ENCODE measurements at places on chromosomes 2 and 18. TPM values are rescaled to one million over a fixed set of nuclear protein-coding genes. Genes with fewer than 3 reads are reported as not detected.

The REG1A gene
- 1,175 TPM for total RNA-seq

GRCh38 chr2:221554769-221555493 is 17.2 kb downstream of the EPHA4 start:
- H3K27me3 ChIP-seq, result no peaks in the 10 kb centered on the region
- no peak overlapping the region for H3K27ac ChIP-seq
- no peak for DNase-seq
- no peaks in the 10 kb centered on the region for H3K36me3 ChIP-seq

GRCh38 chr2:33278245-33278943 is 198.1 kb upstream of the RASGRP3 start:
- no peak overlapping the region for H3K4me3 ChIP-seq
- peak overlapping the region; percentile 10 for H3K27ac ChIP-seq
- DNase-seq, result no peak
- peaks cover 4% of the 10 kb centered on the region for H3K4me1 ChIP-seq

DNA sequence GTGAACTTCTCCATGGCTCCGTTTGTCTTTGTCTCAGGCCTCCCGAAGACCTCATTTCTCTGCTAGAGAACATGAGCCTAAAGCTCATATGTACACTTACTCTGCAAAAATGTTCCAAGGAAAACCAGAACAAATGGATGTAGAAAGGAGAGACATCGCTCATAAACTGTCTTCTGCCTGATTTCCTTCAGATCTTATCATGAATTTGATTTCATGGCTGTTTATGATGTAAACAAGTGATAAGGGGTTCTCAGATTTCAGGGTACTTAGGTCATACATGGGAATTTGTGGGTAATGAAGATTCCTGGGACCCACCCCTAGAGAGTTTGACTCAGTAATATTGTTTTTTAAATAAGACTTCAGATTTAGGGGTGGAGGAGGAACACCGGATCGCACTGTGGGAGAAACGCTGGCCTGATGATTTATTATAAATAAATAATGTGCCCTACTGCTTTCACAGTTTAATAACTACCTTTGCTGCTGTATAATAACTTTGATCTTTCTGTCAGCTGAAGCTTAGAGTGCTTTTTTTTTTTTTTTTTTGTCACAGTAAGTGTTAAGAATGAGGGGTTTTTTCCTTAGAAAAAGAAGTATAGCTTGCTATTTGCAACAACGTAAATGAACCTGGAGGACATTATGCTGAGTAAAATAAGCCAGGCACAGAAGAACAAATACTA is 14.9 kb downstream of the AOX1 start:
- DNase-seq, result no peak
- H3K27ac ChIP-seq, result no peak overlapping the region
- peaks cover 19% of the 10 kb centered on the region for H3K36me3 ChIP-seq
- no peak overlapping the region for H3K4me3 ChIP-seq

The BOLL gene
- total RNA-seq, result not detected

GRCh38 chr2:28810384-28811285 is at the start of gene SPDYA:
SPDYA (plus strand) TSS chr2:28810834; CDS start chr2:28816015, 5,181 bp downstream.
- H3K4me1 ChIP-seq, result peaks cover 14% of the 10 kb centered on the region
- DNase-seq, result peak; percentile 91
- peaks cover 16% of the 10 kb centered on the region for H3K36me3 ChIP-seq
- peak within 1 kb of the TSS; percentile 60 for H3K4me3 ChIP-seq
- H3K27me3 ChIP-seq, result no peaks in the 10 kb centered on the region

DNA sequence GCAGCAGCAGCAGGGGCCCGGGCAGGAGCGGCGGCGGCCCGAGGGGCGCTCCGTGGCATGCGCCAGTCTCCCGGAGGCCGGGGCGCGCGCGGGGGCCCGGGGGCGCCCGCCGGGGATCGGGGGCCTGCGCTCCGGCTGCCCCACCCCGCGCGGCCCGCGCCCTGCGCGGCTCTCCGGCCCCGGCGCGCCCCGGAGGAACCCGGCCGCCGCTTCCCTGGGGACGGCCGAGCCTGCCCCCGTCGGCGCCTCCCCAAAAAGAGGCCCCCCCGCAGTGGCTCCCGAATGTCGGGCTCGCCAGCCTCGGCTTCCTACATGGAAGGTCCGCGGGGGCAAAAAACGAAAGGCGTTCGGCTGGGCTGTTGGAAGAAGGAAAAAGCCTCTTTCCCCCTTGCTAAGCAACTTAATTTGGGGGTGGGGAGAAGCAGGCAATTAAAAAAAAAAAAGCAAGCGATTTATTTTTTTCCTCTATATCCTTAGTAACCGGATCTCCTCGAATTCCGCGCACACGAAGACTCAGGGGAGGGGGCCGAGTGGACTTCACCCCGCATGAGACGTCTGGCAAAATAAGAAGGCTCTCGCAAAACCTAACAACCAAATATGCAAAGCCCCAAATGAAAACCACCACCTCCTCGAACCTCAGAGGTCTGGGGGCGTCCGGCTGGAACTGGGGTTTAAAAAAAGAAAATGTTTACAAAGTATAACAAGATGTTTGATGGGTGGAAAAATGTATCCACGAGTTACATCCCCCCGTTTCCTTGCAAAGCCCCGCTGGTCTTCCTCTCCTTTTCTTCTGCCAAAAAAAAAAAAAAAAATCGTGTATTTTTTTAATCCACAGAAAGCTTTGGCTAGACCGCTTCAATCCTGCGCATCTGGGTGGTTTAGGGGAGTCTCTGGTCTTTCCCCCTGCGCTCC is at the start of gene SMAD7:
Gene SMAD7, minus strand, starts transcription at position 430 of the 912 bp plus-strand sequence. CDS start 541 bp downstream, outside the sequence.
- peak within 1 kb of the TSS; percentile 92 for H3K4me3 ChIP-seq
- H3K27ac ChIP-seq, result peak within 1 kb of the TSS; percentile 97
- peak; percentile 40 for DNase-seq
- H3K27me3 ChIP-seq, result no peaks in the 10 kb centered on the region

The SPHKAP gene
- not detected for total RNA-seq

- DNase-seq, result no peak
- H3K4me3 ChIP-seq, result peak overlapping the region; percentile 6
- no peaks in the 10 kb centered on the region for H3K27me3 ChIP-seq
- H3K4me1 ChIP-seq, result peaks cover 81% of the 10 kb centered on the region
- no peaks in the 10 kb centered on the region for H3K36me3 ChIP-seq
Measured at GRCh38 chr2:105873721-105874120, 129.0 kb downstream of the NCK2 start.

DNA sequence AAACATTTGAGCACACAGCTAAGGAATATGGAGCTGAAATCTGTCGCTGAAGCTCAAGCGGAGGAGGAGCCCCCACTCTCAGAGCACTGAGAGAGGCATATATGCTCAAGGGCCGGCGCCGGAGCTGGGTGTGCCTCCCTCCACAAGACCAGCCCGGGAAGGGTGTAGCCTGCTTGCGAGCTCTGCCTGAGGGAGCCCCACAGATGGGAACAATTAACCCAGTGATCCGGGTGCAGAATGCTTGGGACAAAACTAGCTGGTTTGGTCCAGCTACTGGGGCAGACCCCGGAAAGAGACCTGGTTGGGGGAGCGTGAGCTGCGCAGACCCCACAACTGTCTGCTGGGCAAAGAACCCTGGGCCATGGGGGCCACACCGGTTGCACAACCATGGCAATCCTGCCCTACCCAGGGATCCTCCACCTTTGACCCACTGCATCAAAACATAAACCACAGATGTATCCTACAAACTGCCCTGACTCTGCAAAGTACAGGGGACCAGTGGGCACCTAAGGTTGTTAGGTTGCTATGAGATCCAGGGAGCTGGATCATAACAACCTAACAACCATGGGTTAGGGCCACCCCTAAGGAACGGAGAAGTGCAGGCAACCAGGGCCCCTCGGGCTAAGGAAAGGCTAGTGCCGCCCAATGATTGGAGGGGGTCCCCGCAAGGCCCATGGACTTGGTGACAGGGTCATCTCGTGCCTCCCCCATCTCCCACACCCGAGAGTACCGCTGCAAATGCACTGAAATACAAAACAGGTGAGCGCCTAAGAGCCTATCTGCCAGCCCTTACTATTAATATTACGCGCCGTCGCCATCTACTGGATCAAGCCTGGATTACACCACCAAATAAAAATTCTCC is 53.4 kb upstream of the SCN1A start:
- no peak overlapping the region for H3K27ac ChIP-seq
- DNase-seq, result peak; percentile 54
- H3K27me3 ChIP-seq, result peaks cover 15% of the 10 kb centered on the region
- no peaks in the 10 kb centered on the region for H3K36me3 ChIP-seq
- no peaks in the 10 kb centered on the region for H3K4me1 ChIP-seq

The CNDP1 gene
- total RNA-seq, result not detected

The PROM2 gene
- 92.1 TPM for total RNA-seq

GRCh38 chr18:34624551-34624950 is 85.5 kb upstream of the DTNA start:
- H3K4me3 ChIP-seq, result no peak overlapping the region
- no peaks in the 10 kb centered on the region for H3K36me3 ChIP-seq
- no peak for DNase-seq
- no peaks in the 10 kb centered on the region for H3K27me3 ChIP-seq
- H3K4me1 ChIP-seq, result no peaks in the 10 kb centered on the region

- H3K4me3 ChIP-seq, result no peak overlapping the region
- no peak overlapping the region for H3K27ac ChIP-seq
- no peak for DNase-seq
Measured at GRCh38 chr2:150639383-150639782, 151.9 kb upstream of the RND3 start.

DNA sequence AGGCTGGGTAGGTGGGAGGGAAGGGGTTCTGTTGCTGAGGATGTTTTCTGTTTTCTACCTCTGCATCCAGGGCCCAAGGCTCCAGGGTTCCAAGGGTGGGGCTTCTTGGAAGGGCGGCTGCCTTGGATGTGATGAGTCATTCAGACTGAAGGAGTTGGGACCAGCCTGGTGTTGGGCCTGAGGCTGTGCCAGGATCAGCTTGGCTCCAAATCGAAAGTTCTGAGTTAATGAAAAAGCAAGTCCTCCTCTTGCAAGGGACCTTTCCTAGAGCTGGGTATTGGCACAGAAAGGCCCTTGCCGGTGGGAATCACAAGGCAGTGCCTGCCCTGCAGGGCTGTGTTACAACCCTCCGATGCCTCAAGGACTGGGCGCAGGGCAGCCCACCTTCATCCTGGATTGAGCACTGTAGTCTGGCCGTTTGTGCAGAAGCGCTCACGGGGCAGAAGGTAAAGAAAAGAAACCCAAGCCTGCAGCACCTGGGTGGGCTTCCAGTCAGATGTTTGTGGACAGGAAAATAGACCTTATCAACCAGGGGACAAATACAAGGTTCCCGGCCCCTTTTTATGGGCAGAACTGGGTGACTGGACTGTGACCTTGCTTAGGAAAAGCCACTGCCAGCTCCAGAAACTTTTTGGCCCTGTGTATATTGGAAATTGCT is 52.5 kb upstream of the MCFD2 start:
- H3K36me3 ChIP-seq, result no peaks in the 10 kb centered on the region
- H3K4me3 ChIP-seq, result no peak overlapping the region
- H3K4me1 ChIP-seq, result peaks cover 24% of the 10 kb centered on the region
- no peaks in the 10 kb centered on the region for H3K27me3 ChIP-seq
- H3K27ac ChIP-seq, result peak overlapping the region; percentile 75

GRCh38 chr2:167544602-167545001 is 656.3 kb downstream of the XIRP2 start:
- H3K27ac ChIP-seq, result no peak overlapping the region
- no peak overlapping the region for H3K4me3 ChIP-seq
- H3K36me3 ChIP-seq, result no peaks in the 10 kb centered on the region

The SDC1 gene
- 57.5 TPM for total RNA-seq

DNA sequence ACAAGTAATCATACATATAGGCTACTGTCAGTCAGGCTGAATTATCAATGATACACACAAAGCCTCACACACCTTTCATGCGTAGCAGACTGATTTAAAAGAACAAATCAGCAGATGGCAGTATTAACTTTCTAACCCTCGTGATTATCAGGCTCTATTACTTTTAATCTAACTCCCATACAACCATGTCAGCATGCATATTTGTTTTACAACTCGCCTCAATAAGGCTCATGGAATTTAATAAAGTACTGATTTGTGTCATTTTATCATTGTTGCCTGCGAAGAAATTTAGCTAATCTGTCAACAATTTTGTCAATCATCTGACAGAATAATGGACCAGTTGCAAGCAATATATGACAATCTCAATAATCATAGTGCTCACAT is 82.8 kb downstream of the SLC25A12 start:
- peaks cover 18% of the 10 kb centered on the region for H3K4me1 ChIP-seq
- no peak overlapping the region for H3K4me3 ChIP-seq
- no peaks in the 10 kb centered on the region for H3K27me3 ChIP-seq

DNA sequence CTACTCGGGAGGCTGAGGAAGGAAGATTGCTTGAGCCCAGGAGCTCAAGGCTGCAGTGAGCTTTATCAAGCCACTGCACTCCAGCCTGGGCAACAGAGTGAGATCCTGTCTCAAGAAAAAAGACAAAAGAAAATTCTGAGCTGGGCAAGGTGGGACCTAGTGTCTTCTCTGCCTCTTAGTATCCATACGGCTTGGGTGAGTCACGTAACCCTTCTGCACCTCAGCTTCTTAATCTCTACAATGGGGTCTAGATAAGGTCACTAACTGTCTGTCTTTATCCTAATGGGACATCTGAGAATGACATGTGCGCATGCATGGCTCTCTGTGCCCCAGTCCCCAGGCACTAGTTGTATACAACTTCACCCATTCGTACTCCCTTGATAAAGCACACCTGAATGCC is 53.4 kb upstream of the TLK1 start:
- no peak for DNase-seq
- H3K27me3 ChIP-seq, result no peaks in the 10 kb centered on the region
- H3K27ac ChIP-seq, result no peak overlapping the region
- H3K36me3 ChIP-seq, result no peaks in the 10 kb centered on the region

DNA sequence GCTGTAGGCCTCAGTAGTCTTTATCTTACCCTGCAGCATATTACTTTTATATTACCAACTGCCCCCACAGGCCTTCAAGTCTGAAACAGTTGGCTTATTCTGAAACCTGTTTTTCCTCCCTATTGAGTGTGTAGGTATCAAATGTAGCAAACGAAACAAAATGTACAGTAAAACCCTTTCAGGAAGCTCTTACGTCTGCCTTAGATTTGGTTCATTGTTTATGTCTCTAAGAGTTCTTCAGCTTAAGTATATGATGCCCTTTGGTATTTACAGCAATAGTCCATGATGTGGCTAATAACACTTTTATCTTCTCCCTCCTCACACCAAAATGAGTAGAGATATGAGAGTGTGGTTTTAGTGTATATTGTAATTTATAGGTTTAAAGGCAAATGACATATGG is 108.8 kb downstream of the DOCK10 start:
- DNase-seq, result no peak
- peaks cover 8% of the 10 kb centered on the region for H3K4me1 ChIP-seq
- no peak overlapping the region for H3K27ac ChIP-seq
- no peaks in the 10 kb centered on the region for H3K27me3 ChIP-seq
- H3K4me3 ChIP-seq, result no peak overlapping the region
- H3K36me3 ChIP-seq, result no peaks in the 10 kb centered on the region

The PKDCC gene
- total RNA-seq, result 25.1 TPM

The APLF gene
- 5.5 TPM for total RNA-seq

- no peak overlapping the region for H3K27ac ChIP-seq
- DNase-seq, result peak; percentile 9
- H3K4me3 ChIP-seq, result no peak overlapping the region
Measured at GRCh38 chr2:170411660-170412059, 233.7 kb downstream of the MYO3B start.

The ACVR1 gene
- 20.6 TPM for total RNA-seq

The RBM44 gene
- 2.0 TPM for total RNA-seq
